ENCODE measurements at places on chromosomes 7 and 10. TPM values are rescaled to one million over a fixed set of nuclear protein-coding genes. Genes with fewer than 3 reads are reported as not detected.

GRCh38 chr10:89185658-89186057 is 21.5 kb downstream of the CH25H start:
- no peak overlapping the region for H3K4me3 ChIP-seq
- no peak overlapping the region for H3K27ac ChIP-seq
- no peaks in the 10 kb centered on the region for H3K4me1 ChIP-seq
- H3K27me3 ChIP-seq: peaks cover 8% of the 10 kb centered on the region

DNA sequence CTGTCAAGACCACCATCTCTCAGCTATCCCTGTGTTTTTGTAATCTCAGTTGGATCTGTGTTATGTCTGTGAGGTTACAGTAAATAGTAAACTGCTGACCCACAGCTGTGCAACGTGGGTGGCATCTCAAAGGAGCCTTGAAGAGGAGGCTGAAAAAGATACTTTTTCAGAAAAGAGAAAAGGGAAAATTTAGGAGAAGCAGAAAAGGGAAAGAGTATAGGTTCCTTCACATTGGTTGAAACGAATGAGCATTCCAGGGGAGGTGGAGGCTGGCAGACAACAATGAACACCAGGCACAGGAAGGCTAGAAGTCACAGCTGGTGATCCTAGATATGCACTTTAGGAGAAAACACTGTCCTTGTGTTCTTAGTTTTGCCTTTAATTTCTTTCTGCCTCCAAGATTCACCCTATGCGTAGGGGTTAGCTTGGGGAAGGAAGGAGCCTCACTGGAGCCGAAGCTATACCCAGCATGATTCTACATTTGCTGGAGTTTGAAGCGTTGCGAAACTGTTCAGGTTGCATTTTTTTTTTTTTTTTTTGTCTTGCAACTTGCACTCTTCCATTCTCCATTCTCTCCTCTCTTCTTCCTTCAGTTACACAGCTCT is 18.3 kb downstream of the CPED1 start:
- H3K27me3 ChIP-seq: peaks cover 6% of the 10 kb centered on the region
- no peak for DNase-seq

GRCh38 chr7:26182706-26183105 is 17.8 kb downstream of the HNRNPA2B1 start:
- H3K27me3 ChIP-seq: no peaks in the 10 kb centered on the region
- DNase-seq: no peak
- H3K27ac ChIP-seq: no peak overlapping the region

- no peak for DNase-seq
- no peak overlapping the region for H3K4me3 ChIP-seq
- H3K4me1 ChIP-seq: no peaks in the 10 kb centered on the region
- no peaks in the 10 kb centered on the region for H3K36me3 ChIP-seq
- peaks cover 11% of the 10 kb centered on the region for H3K27me3 ChIP-seq
Observed at GRCh38 chr7:14950013-14950412, 47.5 kb upstream of the DGKB start.

- no peaks in the 10 kb centered on the region for H3K36me3 ChIP-seq
- no peaks in the 10 kb centered on the region for H3K4me1 ChIP-seq
- no peak overlapping the region for H3K4me3 ChIP-seq
- H3K27me3 ChIP-seq: peaks cover 23% of the 10 kb centered on the region
Observed at GRCh38 chr7:104272767-104273384, 55.5 kb upstream of the LHFPL3 start.

- peak overlapping the region; percentile 56 for H3K27ac ChIP-seq
- no peaks in the 10 kb centered on the region for H3K36me3 ChIP-seq
- H3K4me3 ChIP-seq: peak overlapping the region; percentile 85
- H3K4me1 ChIP-seq: peaks cover 68% of the 10 kb centered on the region
- no peaks in the 10 kb centered on the region for H3K27me3 ChIP-seq
Observed at GRCh38 chr7:22193450-22193983, 163.4 kb downstream of the RAPGEF5 start.

The ZNF777 gene
- total RNA-seq: 17.4 TPM

The NPFFR1 gene
- not detected for total RNA-seq

The LIPF gene
- 19.6 TPM for total RNA-seq

The COL17A1 gene
- 94.1 TPM for total RNA-seq

The CTAGE6 gene
- total RNA-seq: 0.12 TPM

Data from type B pancreatic cell (in vitro differentiated cells).